LNCaP clone FGC (cell line): ENCODE measurements at places on chromosomes 2 and 18.

- no peak for DNase-seq
Observed at GRCh38 chr2:85797921-85798320, 44.1 kb downstream of the ATOH8 start.

- DNase-seq = no peak
Observed at GRCh38 chr2:86211033-86211795, 12.0 kb downstream of the MRPL35 start.

- no peak for DNase-seq
Observed at GRCh38 chr2:215479536-215480240, 43.8 kb upstream of the FN1 start.

DNA sequence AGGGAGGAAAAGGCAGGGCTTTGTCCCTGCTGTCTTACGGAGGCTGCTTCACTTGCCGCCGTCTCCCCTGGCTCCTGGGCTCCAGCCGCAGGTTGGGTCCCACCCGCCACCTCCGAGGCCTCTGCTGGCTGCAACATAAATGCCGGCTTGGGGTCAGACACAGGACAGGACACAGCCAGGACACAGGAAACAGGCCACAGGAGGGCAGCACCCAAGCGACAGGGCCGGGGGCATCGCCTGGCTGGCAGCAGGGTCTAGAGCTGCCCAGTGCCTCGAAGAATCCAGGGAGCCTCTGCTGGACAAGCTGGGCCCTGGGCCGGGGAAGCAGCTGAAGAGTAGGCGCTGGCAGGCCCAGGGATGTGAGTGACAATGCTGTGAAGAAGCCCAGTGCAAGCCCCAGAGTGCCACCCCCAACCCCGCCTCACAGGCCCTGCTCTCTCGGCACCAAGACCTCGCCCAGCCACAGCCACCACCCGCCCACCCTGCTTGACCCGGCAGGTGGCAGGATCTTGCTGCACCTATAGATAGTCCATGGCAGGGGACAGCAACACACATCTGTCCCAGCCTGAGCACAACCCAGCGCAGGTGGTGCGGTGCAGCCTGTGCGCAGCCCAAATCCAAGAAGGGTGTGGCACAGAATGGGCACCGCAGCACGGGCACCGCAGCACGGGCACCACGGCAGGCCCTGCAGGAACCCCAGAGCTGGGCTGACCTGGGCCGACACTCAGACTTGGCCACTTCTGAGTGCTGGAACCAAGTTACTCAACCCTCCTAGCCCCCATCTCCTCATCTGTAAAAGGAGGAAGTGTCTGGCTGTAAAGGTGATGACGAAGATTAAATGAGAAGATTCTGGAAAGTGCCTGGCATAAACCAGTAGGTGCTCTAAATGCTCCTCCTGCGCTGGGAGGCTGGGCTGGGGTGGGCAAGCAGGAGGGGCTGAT, 55.6 kb downstream of the BIN1 start:
- no peak for DNase-seq

GRCh38 chr18:49111191-49111988, 160.6 kb upstream of the SMAD7 start:
- DNase-seq = no peak

DNA sequence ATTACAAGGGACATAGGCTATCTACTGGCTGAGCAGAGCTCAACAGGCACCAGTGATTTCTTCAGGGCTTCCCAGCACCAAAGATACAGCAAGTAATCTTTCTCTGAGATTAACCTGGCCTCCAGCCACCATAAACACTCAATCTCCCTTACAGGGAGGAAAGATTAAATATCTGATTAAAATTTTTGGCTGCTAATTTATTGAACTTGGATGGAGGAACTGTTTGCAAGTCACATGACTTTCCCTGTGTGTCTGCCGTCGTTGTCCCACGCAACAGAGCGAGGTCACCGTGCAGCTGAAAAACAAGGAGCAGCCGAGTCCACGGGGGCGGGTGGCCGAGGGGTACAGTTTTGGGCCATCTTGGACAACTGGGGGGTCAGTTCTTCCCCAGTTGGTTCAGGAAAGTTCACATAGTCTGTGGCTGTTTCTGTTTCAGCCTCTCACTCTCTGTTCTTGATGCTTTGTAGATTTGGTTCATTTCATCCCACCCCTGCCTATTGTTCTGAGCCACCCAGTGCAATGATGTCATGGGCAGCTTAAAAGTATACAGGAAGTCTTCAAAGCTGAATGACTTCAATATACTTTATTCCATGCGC, 186.8 kb upstream of the CTAGE1 start:
- DNase-seq = peak; percentile 91

GRCh38 chr2:127162261-127163089, 55.5 kb upstream of the BIN1 start:
- no peak for DNase-seq

DNA sequence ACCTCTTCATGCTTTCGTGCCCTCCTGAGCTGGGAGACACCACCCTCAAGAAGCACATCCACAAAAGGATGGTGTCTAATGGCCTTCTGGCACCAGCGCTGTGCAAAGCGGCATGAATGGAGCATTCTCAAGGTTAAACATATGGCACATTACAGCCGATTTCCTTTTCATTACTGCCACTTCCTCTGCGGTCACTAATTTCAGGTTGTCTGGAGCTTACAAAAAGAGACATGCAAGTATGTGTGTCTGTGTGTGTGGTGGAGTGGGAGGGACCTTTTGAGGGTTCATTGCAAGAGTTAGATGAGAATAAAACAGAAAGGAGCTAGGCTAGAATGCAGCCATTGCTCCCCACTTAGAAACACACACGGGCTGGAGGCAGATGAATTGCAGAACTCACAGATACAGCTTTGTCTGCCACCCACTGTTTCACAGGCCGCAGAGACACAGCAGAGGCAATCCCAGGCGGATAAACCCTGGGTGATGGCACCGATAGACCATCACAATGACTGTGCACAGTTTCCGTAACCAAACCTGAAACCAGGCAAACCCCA, 76.0 kb downstream of the TGIF1 start:
- no peak for DNase-seq

- DNase-seq = no peak
Observed at GRCh38 chr18:67144329-67144728, 372.2 kb downstream of the DSEL start.

DNA sequence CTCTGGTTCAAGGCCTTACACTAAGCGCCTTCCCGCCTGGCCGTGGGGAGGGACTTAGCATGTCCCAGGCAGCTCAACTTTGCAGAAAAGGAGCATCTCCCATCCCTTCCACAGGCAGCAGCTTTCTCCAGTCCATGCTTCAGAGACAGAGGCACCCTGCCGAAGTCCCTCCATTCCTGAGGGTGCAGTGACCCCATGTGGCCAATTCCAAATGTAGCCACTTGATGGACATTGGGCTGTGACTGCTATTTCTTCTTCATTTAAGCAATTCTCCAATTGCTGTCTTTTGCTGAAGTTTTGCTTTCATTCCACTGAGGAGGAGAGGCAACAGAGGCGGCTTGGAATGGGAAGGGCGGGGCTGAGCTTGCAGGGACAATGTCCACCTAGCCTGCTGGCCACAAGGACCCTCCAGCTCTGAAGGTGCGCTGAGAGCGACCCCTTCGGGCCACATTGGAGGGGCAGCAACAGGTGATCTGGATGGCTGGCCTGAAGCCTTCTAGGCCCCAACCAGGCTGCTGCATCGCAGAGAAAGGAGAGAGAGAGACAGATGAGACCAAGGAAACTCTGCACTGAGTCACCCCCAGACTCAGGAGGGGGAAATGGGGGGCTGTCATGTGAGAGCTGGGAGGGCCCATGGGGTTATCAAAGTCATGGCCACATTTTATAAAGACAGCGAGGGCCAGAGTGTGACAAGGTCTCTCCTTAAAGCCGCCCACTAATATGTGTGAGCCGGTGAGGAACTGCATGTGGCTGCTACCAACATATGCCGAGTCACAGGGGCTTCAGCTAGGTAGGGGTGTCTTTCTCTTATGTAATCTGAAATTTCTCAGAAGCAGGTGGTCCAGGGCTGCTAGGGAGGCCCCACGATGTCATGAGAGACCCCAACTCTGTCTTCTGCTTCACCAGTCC, 61.3 kb downstream of the LONRF2 start:
- DNase-seq = peak; percentile 49

DNA sequence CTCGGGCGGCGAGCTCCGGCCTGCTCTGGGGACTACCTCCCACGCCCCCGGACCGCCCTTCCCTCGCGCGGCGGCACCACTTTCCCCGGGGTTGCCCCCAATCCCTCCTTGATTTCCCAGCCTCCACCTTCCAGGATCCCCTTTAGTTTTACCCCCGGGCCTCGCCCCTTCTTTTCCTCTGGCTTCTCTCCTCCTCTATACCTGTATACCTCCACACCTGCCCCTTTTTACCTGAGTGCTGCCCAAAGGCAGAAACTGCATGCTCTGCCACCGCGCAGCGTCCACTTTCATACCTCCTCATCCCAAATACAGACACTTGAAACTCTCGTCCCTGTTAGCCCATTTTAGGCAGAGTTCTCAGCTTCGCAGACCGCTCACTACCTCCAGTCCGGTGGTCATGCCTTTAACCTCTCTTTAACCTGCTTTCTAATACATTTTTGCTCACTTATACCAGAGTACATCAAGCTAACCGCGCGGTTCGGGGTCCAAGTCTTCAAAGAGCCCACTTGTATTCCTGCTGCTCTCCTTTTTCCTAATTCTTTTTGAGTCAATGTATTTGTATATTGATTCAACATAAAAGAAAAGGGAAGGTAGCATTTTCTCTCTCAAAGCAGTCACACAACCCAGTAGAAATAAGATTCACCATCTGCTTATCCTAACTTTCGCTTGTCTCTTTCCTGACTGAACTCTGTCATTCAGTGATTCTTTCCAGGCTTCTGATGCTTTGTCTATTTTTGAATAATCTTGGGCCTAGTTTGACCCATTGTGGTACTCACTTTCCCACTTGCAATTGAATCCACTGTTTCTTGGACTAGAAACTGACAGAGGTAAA, 901 bp downstream of the SPOPL start:
- no peak for DNase-seq

GRCh38 chr2:42128721-42129486, 40.2 kb upstream of the EML4 start:
- DNase-seq = no peak

GRCh38 chr2:203656522-203657287, 49.7 kb upstream of the CD28 start:
- no peak for DNase-seq

DNA sequence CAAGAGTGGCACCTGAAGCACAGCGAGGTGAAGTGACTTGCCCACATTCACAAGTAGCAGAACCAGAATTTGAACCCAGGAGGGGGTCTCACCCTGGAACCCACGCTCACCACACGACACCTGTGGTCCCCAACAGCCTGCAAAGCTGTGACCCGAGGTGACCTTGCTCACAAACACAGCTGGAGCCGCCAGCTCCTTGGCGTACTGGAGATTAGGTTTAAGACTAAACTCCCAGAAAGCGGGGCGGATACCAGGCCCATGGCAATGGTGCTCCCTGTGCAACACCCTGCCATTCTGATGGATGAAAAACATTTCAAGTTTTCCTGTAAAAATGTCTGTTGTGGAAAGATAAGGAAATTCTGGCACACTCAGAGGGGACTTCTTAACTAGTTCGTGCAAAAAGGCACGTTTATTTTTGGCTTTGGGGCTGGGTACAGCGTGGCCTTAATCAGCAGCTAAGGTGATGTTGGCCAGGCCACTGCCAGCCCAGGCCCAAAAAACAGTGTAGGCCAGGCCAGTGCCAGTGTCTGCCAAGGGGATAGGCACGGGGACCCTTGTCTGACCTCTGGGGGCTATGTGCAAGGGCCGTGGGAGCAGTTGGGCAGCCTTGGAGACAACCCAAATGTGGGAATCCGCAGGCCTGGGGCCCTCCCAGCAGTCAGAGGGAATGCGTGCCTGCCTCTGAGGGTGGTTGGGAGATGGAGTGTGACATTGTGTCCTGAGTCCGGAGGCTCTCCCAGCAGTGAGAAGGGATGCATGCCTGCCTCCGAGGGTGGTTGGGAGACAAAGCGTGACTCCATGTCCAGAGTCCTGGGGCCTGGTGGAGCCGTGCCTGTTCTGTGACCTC, 185.0 kb upstream of the HS6ST1 start:
- no peak for DNase-seq

GRCh38 chr2:103288696-103289095, 526.9 kb downstream of the TMEM182 start:
- DNase-seq = no peak

DNA sequence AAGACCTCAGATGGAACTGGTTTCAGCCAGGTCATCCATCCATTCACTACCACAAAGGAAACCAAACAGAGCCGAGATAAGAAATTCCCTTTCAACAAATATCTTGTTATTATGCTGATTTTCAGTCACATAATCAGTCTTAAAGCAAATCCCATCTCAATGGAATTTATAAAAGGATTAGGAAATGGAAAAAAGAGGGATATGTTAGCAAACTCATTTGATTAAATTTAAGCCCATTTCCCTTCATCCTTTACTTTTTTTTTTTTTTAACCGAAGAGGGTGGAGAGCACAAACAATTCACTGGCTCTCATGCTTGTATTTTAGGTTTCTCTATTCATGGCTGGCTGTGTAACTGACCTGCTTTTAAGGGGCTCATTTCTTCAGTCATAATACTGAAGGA, 109.0 kb upstream of the GATA6 start:
- no peak for DNase-seq

DNA sequence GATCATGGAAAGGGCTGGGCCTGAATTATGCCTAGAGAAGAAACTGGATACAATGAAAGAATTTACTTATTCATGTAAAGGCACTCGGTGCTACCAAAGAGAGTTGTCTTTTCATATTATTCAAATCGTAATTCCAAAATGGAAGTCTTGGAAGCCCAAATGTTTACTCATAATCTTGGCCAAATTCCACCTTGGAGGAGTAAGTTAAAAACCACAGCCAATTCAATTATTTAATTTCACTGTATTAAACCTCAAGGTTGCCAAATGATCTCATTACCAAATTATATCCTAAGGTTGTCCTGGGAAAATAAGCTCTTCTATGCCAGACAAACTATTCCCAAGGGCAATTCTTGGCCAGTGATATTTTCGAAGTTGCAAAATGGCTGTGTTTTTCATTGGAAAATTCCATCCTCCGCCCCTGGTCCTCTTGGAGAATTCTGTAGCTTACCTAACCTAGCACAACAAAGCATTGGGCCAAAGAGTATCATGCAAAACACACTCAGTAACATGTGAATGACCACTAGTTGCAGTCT, 11.1 kb upstream of the VPS4B start:
- DNase-seq = peak; percentile 47
